A172 (cell line): ENCODE measurements at places on chromosomes 2 and 18. TPM values are rescaled to one million over a fixed set of nuclear protein-coding genes. Genes with fewer than 3 reads are reported as not detected.

DNA sequence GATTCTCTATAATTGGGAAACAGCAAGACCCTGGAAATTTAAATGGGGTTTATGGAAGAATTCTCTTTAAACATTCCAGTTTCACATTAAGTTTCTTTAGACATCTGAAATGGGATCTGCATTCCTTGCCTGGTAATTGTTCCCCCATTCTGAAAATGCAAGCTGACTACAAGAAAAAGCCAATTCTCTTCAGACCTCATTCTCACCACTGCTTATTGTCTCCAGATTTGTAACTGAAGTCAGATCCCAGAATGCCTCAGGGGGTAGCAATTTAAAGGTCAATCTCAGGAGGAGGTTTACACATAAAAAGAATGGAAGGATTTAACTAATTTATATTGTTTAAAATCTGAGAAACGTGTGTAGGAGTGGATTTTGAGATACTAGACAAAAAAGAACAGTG, 41.2 kb downstream of the COL3A1 start:
- no peak for DNase-seq

GRCh38 chr2:145623136-145623535, 1103.2 kb upstream of the ZEB2 start:
- peak; percentile 4 for DNase-seq

DNA sequence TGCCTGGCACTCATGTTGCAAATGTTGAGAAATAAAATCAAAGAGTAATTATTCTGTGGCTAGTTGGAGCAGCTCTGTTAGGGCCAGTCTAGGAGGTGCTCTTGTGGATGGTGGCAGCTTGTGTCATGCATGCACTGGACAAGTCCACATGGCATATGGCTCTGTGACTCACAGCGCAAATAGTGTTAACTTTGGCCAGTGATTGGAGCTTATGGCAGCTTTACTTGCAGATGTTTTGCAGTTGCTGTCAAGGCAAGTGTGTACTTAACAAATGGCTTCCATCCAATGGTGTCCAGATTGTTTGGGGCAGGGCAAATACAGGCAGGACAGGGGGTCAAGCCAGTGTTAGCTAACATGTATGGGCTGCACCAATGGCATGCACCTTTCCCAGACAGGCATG, 26.1 kb upstream of the TMX3 start:
- DNase-seq: no peak

DNA sequence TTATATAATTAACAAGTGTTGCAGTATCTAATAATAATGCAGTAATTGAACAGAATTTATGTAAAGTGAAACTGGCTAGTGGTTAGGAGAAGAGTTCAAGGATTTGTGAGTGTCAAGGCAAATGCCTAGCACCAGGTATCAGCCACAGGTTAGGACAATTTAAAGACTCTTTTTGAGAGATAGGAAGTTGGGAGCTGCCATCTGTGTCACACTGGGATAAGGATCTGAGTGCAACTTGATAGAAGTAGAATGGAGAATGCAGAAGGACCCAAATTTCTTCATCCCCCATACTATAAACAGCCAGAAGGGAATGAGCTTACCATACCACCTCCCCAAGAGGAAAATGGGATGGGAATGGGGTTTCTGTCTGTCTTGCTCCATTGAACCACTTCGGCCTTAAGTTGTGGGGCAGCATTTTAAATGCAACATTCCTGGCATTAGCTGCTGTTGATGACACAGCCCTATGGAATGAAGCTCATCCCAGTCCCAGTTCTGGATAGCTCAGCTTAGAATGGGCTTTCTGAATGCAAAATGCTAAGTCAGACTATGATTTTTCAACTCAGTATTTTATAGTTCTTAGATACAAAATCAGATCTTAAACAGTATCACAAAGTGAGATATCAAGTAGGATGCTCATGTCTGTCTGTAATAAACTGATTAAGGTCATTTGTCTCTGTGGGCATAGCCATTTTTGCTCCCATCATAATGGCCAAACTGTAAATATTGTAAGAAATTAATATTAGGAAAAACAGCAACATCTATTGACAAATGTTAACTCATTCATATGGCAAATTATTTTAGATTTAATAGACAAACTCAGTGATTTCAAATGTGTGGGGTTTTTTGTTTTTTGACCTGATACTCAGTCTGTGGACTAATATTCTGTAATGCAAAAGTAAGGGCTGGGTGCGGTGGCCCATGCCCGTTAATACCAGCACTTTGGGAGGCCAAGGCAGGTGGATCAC, 44.0 kb downstream of the GPR155 start:
- DNase-seq: peak; percentile 84

- DNase-seq: no peak
Measured at GRCh38 chr2:142769761-142770160, 107.7 kb upstream of the KYNU start.

- DNase-seq: no peak
Measured at GRCh38 chr2:177296040-177296439, 31.5 kb upstream of the NFE2L2 start.

DNA sequence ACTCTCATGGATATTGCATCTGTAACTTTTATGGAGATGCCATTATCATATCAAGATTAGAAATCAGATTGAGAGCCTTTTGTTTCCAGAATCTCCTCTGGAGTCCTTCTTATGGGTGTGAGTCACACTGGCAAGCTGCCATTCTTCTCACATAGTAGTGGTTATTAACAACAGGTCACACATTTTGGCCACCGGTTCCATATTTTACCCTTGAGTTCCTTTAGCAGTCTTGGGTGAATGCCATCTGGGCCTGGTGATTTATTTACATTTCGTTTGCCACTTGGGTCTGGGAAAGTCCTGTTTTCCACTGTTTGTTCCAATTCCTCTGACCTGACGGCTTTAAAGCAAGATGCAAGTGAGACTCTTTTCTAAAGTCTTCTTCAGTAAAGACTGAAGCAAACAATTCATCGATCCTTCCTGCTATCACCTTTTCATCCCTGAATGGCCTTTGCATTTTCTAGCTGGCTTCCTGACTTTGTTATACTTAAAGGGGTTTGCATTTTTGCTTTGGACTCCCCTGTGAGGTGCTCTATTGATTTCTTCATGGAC, 80.5 kb upstream of the CAVIN2 start:
- peak; percentile 98 for DNase-seq

- no peak for DNase-seq
Measured at GRCh38 chr2:123771928-123772632, 253.0 kb upstream of the CNTNAP5 start.

DNA sequence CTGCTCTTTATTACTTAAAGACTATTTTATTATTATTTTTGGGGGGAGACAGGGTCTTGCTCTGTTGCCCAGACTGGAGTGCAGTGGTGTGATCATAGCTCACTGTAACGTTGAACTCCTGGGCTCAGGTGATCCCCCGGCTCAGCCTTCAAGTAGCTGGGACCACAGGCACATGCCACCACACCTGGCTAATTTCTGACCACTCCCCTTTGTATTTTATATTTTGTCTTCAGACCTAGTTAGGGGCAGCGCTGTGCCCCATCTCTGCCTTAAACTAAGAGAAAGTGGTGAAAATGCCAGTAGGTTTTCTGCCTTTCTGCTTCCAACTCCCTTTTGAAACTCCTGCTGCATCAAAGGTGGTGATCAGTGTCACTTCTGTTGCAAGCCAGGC, 82.5 kb downstream of the LPIN1 start:
- DNase-seq: no peak

DNA sequence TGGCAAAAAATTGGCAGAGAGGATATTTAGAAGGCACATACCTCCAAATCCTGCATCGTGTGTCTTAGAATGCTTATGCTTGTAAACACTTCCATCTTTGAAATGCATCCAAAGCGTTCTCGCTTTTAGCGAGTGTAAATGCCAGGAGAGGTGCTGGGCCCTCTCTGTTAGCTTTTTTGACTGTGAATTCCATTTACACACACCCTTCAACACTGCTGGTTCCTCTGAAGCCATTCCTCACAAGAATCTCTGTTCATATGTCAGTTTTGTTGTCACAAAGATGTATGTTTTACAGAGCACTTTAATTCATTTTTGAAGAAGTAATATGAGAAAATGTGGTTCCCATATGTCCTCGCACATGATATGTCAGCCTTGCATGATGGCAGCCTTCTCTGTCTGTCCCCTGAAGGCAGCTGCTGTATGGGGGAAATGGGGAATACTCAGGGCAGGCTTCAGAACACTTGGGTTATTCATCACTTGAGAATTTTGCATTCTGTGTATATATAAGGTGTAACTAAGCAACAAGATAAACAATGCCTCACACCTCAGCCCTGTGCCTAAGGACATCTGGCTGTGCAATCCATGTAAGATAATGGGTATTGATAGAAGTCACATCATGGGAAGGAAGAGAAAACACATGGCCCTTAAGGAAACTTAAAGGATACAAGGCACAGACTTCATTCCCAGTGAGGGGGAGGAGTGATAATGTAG, 52.3 kb downstream of the RAB27B start:
- DNase-seq: peak; percentile 1

GRCh38 chr2:111169268-111169667, 48.6 kb downstream of the BCL2L11 start:
- no peak for DNase-seq

DNA sequence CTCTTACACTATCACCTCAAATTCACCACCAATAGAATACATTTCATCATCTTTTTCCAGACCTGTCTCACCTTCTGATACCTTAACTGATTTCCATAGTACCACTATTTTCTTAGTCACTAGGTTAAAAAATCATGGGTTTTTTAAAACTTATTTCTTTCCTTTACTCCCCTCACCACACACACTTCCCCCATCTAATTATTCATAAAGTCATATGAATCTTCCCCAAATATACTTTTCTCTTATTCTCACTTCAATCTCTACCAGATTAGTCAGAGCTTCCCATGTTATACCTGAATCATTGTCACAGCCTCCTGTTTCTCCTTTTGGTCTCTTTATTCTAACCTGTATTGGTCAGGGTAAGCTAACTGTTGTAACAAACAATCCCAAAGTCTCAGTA, 696.3 kb downstream of the BCL11A start:
- no peak for DNase-seq

- no peak for DNase-seq
Measured at GRCh38 chr2:177740700-177741099, 331.9 kb downstream of the PDE11A start.

- peak; percentile 85 for DNase-seq
Measured at GRCh38 chr2:62596061-62596921, 90.3 kb upstream of the TMEM17 start.

- DNase-seq: peak; percentile 63
Measured at GRCh38 chr18:23740105-23740830, 51.0 kb downstream of the LAMA3 start.

DNA sequence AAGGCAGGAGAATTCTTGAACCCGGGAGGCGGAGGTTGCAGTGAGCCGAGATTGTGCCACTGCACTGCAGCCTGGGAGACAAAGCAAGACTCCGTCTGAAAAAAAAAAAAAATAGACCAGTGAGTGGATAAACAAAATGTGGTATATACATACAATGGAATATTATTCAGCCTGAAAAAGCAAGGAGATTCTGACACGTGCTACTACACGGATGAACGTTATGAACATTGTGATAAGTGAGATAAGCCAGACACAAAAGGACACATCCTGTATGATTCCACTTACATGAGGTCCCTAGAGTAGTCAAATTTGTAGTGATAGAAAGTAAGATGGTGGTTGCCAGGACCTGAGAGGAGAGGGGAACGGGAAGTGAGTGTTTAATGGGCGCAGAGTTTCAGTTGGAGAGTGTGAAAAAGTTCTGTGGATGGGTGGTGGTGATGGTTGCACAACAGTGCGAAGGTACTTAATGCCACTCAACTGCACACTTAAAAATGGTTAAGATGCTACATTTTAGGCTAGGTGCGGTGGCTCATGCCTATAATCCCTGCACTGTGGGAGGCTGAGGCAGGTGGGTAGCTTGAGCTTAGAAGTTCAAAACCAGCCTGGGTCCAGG, 38.3 kb downstream of the NIFK start:
- no peak for DNase-seq

DNA sequence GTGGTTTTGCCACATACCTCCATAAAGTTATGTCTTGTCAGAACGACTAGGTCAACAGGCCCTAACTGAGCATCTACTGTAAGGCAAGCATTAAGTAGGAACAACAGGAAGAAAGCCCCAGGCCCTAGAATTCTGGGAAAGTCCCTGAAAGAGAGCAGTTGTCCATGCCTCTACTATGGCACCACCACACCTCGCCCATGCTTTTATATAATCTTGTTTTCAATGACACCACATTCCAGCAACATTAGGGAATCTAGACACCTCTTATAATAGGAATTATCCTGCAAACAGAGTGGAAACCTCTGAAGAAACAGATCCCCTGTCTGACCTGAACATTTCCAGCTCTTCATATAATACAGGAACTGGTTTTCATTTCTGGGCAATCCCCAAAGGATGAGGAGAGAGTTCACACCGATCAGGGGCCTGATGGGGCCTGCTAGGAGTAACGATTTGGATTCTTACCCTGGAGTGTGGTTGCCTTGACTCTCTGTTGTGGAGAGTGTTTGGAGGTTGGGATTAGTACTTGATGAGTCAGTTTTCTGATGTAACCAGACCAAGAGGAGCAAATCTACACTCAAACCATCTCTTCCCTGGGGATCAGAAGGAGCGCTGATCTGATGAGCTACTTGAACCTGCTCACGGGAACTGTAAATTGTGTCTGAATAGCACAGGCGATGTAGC, 31.9 kb upstream of the CEP68 start:
- DNase-seq: peak; percentile 49

DNA sequence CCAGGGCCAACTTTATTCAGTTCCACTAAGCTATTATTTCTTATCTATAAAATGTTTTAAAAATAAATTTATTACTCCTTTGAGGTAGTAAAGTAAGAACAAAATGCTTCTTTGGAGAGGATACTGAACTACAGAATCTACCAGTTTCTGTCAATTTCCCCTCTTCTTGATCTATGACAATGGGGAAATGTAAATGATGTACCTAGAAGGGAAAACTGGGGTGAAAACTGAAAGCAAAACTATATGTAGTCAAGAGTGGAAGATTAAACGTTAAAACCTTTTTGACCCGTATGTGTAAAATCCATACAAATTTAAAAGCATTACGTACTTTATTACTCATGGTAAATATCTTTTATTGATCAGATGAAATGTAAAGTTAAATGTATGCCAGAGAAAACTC, 1287.8 kb upstream of the TMEFF2 start:
- DNase-seq: no peak

The TUBB8B gene
- total RNA-seq: not detected in 2 replicates

The CYP27A1 gene
- total RNA-seq: 0.07 TPM in 1 of 2 replicates, not detected in the other

The PSMA8 gene
- total RNA-seq: not detected in 2 replicates

The TMEFF2 gene
- 11.1 and 15.2 TPM in 2 replicates for total RNA-seq

The ACMSD gene
- total RNA-seq: not detected in 2 replicates

The CERKL gene
- 0.71 and 1.2 TPM in 2 replicates for total RNA-seq

The KIF3C gene
- 29.6 and 38.8 TPM in 2 replicates for total RNA-seq

The GALR1 gene
- not detected in 2 replicates for total RNA-seq

The LOXL3 gene
- total RNA-seq: 3.2 TPM in 2 replicates

The ANKRD30BL gene
- total RNA-seq: not detected in 2 replicates

The CRYGC gene
- total RNA-seq: not detected in 2 replicates

The RUFY4 gene
- not detected in 2 replicates for total RNA-seq

The KRTCAP3 gene
- not detected in 2 replicates for total RNA-seq

The AQP12A gene
- total RNA-seq: not detected in 2 replicates

The FBLN7 gene
- total RNA-seq: 1.5 and 2.9 TPM in 2 replicates

The CPLX4 gene
- not detected in 2 replicates for total RNA-seq
